Posterior vena cava (tissue), 2 donors: ENCODE measurements at places on chromosomes 13 and 19. TPM values are rescaled to one million over a fixed set of nuclear protein-coding genes. Genes with fewer than 3 reads are reported as not detected.

DNA sequence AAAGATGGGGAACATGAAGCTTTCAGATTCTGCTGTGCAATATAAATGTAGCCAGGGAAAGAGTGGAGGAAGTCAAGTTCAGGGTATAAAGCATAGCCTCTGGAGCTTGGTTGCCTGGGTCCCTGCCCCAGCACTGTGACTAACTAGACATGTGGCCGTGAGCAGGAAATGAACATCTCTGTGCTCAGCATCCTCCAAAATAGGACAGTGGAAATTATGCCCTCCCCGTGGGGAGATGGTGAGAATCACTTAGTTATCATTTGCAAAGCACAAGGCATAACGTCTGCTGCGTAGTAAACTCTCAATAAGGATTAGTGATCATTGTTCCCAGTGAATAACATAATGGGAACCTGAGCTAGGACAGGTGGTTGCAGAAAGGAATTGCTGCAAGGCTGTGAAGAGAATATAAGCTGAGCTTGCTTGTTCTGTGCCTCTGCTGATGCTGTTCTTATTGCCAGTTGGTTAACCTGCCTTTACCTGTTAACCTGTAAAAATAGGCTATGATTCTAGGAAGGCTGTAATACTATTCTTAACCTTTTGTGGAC is 441.0 kb downstream of the COG6 start:
- no peak for DNase-seq

DNA sequence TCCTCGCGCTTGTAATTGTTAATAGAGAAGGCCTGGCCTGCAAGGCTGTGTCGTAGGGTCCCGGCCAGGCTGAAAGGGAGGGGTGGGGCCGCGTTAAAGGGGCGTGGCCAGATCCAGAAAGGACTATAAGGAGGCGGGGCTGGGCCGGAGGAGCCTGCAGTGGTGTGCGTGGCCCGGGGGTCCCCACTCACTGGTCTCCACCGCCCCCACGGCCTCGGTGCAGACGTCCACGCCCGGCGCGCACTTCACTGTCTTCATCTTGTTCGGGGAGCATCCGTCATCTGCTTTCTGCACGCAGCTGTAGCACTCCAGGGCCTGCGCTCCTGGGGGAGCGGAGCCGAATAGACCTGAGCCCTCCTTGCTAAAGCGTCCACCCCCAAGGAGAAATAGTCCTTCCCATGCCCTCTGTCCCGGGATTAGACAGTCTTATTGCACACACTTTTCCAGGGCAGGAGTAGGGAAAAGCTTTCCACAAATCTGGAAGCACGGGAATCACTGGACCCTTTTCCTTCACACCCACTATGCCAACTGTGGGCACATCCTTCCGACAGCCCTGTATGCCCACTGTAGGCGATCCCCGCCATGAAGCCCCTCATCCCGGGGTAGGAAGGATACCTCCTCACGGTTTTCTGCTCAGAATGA is 1.2 kb downstream of the LYPD3 start:
- peak; percentile 91 for DNase-seq

DNA sequence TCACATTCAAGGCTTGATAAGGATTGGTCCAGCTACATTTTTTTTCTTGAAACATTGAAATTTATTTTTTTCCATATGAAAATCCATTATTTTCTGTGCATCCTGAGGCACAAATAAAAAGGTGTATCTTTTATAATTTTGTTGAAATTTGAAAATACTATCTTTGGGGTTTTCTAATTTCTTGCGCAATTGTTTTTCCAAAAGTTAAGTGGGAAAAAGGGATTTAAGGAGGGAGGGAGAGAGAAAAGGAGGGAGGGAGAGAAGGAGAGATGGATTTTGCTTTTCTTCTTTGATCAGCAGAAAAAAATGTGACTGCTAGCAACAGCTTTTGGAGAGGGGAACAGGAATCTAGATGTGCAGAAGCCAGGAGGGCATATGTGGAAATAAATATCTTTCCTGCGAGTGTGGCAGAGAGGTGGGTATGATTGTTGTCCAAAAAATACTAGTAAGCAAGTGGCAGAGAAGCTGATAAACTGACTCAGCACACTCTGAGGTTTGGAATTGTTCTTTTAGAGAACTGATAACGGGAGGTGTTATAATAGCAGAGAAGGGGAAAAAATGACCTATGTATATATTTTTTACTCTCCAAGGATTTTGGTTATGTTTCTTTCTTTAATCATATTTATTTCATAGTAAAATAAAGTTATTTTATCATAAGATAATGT is 61.2 kb upstream of the EDNRB start:
- DNase-seq, result no peak

DNA sequence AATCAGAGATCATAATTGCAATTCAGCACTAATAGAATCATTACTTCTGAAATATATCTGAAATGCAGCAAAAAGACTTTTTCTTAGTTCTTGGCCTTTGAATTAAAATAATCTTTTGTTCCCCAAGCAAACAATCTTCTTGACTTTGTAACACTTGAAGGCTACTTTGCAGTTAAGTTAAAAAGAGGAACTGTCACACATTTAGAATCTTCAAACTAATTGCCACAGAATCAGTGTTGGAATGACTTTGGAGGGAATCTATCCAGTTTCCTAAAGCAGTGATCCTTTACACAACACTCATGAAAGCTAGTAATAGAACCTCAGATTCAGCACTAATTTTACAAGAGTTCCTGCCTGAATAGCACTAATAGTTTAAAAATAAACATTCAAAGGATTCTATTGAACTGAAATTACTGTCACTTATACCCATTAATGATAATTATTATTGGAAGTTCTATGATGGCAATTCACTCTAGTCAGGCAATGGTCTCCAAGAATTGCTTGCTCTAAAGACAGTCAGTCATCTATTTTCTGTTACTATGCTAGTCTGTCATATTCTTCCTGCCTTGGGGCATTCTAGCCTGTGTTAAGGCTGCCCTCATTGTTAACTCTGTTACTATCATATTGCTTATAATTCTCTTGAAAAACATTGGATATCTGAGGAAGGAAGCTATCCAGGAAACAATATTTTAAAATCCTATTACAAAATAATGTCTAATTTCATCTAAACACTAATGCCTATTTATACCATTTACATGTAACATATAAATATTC is 362.4 kb downstream of the DIAPH3 start:
- DNase-seq, result no peak

DNA sequence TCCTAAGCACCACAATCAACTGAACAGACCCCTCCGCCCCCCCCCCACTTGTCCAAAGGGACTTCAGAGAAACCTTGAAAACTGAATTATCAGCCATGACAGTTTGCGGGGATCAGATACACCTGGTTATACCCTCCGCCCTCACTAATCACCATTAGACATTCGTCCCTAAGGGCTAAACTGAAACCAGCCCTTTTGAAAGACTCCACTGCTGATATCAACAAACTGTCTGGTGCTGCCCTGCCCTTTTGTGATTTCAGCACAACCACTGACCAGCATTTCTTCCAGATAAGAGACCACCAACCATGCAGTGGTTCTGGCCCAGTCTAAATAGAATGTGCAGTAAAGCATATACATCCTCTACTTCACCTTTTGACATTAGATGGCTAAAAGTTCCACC is 1422.9 kb downstream of the EFNB2 start:
- no peak for DNase-seq

DNA sequence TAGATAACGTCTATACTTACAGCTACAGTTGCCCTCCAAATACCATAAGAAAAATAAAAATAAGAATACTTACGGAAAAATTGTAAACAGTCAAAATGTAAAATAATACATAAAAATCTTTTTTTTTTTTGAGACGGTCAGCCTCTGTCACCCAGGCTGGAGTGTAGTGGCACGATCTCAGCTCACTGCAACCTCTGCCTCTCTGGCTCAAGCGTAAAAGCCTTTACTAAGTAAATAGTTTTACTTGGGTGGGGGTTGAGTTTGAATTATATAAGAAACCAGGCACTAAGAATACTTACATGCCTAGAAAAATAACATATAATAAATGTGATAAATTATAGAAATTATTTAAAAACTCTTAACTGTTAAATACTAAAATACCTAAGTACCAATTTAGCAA is 1413.0 kb upstream of the PRR20A start:
- no peak for DNase-seq

DNA sequence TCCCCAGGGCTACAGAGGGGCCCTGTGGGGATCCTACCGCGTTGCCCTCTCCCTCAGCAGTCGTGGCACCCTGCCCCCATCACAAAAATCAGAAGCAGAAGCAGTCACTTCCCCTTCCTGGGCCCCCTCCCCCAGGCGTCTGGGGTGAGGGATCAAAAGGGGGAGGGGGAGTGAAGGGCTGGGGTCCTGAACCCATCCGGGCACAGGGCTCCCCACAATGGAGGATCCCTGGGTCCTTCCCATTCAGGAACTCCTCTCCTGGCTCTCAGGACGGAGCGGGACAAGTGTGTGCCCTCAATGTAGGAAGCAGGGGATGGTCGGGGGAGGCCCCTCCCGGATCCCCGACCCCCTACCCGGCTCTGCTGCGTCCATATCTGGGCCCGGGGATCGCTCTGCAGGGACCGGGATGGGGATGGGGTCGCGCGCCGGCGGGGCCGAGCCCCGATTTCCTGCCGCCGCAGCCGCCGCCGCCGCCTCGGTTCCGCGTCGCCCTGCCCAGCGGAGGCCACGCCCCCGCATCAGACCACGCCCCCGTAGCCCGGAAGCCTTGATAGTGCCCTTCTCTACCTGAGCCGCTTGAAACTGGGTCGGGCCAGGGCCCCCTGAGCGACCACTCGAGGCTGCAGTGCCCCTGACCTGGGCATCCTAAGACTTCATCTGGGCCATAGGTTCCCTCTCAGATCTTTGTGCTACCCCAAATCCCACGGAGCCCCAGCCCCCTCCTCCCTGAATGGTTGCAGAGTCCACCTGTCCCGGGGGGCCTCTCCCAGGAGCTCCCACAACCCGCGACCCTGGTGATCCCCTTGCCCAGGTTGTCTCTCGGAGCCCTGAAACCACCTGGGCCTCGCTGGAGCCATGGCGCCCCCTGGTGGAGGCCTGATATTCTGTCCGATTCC is at the start of gene GMIP:
TSS of gene GMIP (minus strand) at position 500 of the 896 bp plus-strand sequence. CDS start at position 372, 128 bp downstream.
- DNase-seq, result peak; percentile 92

The FCER2 gene
- total RNA-seq, result 0.23 TPM

The ABCC4 gene
- 16.2 TPM for total RNA-seq
